Cerebellar cortex (tissue), 1 donor: ENCODE measurements at places on chromosomes 13 and 19.

DNA sequence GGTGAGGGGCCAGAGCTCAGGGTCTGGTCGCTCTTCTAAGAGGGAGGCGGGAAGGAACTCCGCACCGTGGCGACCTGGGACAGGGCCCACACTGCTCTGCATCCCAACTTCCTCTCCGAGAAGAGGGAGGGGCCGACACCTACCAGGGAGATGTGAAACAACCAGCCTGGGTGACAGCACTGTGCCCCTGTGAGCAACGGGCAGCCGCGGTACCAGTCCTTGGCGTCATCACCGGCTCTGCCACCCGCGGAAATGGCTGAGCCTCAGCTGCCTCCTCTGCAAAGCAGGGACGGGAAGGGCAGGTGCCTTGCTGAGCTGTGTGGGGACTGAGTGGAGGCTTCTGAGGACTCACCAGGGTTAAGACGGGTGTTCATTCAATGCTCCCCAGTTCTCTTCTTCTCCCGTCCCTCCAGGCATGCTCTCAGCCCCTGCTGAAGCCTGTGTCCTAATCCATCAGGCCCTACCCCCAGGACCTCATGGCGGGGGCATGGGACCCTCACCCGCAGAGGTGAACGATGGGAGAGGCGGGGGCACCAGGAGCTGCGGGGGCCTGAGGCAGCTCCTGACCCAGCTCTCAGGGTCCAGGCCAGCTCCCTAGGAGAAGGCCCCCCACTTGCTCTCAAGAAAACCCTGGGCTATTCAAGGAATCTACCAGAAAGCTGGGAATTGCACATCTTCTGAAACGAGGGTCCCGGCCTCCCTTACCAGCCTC lies 9.3 kb downstream of the ZNF787 start:
- peak; percentile 36 for DNase-seq

GRCh38 chr19:35216833-35217648 lies 11.5 kb downstream of the FAM187B start:
- no peak for DNase-seq

DNA sequence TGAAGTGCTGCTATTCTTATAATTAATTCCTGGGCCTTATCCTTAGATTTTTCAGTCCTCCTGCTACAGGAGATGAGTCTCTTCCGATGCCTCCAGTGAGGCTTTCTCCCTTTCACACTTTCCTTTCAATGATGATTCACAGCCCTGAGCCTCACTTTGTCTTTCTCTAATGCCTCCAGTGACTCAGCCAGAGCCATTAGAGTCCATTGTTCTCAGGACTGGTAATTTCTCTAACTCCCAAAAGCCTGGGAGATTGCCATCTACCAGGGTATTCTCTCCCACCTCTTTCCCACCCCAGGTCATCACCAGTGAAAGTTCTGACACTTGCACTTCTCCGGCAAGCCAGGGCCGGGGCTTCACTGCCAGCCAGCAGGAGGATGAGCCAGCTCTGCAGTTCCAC lies 49.6 kb upstream of the ARGLU1 start:
- no peak for DNase-seq

- DNase-seq: peak; percentile 9
Measured at GRCh38 chr13:19178901-19179593, 2.6 kb downstream of the TUBA3C start.

GRCh38 chr13:42113478-42113877 lies 65.0 kb downstream of the DGKH start:
- DNase-seq: peak; percentile 62

- DNase-seq: no peak
Measured at GRCh38 chr13:86108334-86108733, 309.1 kb upstream of the SLITRK6 start.

DNA sequence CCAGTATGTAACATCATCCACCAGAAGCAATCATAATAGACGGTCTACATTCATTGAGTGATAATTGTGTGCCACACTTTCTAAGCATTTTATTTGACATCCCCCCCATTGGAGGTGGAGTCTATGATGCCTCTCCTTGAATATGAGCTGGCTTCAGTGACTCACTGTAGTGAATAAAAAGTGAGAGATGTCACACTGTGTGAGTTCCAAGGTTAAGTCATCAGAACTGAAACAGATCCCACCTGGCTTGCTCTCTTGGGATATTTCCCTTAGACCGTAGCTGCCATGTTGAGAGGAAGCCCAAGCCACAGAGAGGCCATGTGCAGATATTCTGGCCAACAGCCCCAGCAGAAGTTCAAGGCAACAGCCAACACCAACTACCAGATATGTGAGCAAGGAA lies 12.6 kb downstream of the RTBDN start:
- no peak for DNase-seq

DNA sequence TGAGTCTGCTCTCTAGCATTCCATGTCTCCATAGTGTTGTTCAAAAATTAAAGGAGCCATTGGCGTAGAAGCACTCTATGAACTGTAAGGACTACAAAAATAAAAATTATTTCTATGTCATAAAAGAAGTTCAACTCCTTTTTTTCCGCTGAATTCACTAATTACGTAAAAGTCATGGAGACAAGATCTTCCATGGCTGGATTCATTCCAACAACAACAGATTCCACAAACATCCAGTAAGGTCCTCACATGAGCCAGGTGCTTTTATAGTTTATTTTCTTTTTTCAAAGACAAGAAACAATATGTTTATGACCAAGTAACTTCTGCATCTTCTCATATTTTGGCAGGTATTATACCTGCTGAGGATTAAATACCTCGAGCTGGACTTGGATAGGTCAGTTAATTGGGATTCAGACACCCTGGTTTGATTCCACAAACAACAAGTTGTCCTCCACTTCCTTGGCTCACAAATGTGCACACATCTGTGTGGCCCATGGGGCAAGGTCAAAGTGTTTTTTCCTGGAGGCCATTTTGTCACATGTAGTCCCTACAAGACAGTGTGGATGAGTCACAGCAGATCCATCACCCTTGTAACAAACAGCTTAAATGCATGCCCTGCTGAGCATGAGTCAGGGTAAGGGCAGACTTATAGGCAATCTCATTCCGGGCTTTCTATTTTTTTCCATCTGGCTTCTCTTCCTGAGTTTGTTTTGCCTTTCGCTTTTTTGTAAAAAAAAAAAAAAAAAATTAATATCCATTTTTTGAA lies 475.6 kb downstream of the COG6 start:
- no peak for DNase-seq

DNA sequence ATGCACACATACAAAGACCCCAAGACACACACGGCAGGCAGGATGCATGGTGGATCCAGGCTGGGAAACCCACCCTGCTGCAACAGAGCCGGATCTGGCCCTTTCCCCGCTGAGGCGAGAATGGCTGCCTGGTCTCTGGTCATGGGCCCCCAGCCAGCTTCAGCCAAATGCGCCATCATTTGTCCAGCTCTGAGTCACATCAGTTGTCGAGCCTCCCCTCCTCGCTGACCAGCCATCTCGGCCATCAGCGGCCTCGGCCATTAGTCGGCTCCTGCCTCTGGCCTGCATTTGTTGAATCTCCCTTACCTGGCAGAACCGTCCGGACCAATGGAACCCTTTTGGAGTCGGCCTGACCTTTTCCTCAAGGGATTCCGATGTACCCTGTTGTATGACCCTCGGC lies 38.5 kb upstream of the POU2F2 start:
- peak; percentile 36 for DNase-seq

- DNase-seq: no peak
Measured at GRCh38 chr13:29515372-29515771, 80.1 kb downstream of the SLC7A1 start.

DNA sequence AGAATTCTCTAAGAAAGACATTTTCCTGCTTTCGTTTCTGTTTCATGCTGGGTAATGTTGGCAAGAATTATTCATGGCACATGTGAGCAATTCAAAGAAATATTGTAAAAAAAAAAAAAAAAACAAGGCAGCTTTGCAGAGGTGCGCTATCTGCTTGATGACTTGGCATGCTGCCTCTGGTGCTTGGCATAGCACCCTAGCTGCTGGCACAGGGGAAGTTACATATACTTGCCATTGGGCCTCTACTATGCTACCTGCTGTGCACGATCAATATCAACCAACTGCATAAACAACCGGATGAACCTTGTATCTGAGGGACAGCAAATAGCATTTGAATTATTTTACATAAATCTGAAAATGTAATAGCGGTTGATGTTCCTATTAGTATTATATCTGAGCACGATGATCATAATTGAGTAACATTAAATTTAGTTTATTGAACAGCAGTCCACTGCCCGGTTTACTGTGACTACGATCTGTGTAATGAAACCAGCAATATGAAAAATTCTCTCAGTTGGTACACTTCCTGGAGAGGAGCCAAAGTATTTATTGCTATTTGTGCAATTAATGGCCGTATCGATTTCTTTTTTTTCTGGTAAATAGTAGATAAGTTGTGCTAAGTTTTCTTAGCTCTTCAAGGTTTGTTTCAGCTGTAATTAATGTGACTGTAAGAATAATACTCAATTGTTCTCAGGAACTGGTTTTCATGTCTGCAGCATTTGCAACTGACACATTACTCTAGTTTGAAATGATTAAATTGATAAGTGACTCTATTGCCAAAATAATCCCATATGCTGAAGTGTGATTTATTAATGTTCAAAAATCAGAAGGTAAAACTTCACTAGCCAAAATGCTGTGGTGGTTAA lies 717.3 kb downstream of the DACH1 start:
- DNase-seq: no peak

DNA sequence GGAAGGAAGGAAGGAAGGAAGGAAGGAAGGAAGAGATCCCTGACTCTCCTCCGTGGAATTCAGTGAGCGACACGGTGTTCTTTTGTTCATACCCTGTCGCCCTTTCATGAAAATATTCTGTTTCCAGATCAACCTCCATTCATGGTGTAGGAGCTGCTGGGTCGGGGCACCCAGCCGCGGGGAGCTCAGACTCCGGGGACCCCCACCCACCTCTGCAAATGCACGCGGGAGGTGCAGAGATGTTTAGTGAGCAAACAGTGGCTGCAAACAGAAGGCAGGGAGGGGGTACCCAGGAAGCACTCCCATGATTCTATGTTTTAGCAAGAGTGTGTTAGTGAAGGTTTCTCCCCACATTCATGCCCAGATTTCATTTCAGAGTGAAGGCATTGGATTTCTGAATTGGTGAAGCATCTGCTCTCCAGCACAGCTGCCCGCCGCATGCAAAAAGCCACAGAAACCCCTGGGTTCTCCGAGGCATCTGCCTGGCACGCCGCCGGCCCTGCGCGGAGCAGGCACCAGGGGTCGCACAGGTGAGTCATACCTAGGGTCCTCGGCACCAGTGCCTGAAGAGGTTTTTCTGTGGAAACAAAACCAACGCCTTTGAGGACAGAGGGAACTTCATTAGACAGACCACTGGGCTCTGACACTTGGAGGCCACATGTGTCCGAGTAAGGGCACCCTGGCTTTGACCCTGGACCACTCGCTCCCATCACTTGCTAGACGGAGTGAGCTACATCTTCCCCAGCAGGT lies 80.6 kb downstream of the ZNF557 start:
- no peak for DNase-seq

GRCh38 chr13:98570929-98571372 lies 6.0 kb downstream of the STK24 start:
- no peak for DNase-seq

- DNase-seq: no peak
Measured at GRCh38 chr13:44063881-44064280, 184.2 kb downstream of the LACC1 start.

DNA sequence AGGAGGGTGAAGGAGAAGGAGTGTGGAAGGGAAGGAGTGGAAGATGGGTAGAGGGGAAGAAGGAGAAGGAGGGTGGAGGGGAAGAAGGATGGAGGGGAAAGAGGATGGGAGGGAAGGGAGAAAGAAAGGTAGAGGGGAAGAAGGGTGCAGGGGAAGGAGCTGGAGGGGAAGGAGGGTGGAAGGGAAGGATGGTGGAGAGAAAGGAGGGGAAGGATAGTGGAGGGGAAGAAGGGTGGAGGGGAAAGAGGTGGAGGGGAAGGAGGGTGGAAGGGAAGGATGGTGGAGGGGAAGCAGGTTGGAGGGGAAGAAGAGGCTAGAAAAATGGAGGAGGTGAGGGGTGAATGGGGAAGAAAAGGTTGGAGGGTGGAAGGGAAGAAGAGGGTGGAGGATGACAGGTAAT lies 927.9 kb downstream of the UQCRFS1 start:
- DNase-seq: no peak

DNA sequence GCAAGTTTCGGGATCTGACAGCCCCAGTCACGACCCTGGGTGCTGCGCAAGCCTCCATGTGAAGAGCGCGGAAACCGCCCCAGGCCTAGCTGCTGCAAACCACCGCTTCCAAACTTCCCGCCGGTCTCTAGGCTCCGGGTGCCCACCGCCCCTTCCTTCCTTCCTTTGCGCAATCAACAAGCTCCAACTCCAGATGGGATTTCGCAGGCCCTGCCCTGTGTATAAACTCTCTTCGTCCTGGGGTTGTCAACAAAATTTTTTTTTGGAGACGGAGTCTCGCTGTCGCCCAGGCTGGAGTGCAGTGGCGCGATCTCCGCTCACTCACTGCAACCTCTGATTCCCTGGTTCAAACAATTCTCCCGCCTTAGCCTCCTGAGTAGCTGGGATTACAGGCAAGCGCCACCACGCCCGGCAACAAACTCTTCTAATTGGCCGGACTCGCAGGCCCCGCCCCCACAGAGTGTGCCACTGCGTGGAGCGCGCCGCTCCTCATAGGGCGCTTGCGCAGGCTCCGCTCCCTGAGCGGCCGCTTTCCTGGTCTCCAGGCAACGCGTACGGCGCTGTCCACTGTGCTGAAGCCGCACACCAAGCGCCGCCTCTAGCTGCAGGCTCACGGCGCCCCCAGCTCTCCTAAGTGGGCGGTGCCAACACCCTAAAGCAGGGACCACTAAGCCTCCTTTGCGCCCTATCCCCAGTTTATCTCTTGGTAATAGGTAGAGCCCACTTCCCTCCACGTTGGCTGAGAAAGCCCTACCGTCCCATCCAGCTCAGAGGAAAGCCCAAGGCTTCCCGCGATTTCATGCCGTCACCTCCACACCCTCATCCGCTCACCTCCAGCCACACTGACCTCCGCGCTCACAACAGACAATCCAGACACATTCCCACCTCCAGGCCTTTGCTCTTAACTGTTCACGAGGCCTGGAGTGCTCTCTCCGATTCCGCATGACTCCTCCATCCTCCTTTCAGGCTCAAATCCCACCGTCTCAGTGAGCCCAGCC lies 5.5 kb upstream of the QTRT1 start:
- peak; percentile 97 for DNase-seq

- peak; percentile 59 for DNase-seq
Measured at GRCh38 chr19:43638214-43638994, 1.2 kb downstream of the CADM4 start.

DNA sequence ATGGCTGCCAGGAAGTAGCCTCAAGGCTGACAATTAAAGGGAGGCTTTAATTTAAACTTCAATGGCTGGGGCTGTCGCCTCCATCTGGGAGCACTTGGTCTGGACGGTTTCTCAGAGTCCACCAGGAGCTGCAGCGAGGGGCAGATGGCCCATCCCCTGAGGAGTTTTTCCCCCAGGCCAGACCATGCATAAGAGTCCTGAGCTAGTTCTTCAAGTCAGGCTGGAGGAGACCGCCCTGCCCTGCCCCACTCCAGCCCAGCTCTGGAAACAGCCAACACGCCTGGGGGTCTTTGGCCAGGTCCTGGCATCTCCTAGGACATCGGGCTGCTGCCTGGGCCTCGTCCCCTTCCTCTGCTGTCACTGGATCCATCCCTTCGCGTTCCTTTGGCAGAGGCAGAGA lies 5.3 kb upstream of the ACTN4 start:
- no peak for DNase-seq

GRCh38 chr13:44516771-44517170 lies 59.4 kb downstream of the TSC22D1 start:
- DNase-seq: no peak
